ENCODE measurements at places on chromosomes 4 and X.

- no peak for DNase-seq
Observed at GRCh38 chr4:107497054-107497453, 223.0 kb downstream of the PAPSS1 start.

- DNase-seq: no peak
Observed at GRCh38 chrX:44082829-44083228, 109.6 kb upstream of the NDP start.

DNA sequence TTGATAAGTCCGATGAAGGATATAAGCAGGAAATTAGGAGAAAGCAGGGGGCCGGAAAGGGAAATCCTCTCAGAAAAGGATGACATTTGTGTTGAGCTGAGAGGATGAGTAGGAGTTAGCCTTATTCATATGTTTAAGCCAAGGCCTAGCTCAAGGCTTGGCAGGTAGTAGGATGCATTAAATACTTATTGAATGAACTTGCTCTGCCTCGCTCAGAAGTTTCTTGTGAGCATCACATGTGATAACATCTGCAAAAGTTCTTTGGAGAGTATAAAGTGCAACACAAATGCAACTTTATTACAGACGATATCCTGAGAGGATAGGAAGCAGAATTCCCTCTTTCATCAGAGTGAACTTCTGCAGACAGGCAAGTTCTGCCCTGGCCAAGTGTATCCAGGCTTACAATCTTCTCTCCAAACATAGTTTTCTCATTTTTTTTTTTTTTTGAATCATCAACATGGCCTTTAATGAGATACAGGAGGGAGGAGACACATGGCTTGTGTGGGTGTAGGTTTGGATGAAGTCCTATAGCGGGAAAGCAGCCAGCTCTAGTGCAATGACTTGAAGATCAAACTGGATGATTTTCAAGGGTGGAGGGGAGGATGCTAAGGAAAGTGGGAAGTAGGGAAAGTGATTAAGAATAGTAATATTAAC is 48.1 kb downstream of the LUZP4 start:
- DNase-seq: no peak

DNA sequence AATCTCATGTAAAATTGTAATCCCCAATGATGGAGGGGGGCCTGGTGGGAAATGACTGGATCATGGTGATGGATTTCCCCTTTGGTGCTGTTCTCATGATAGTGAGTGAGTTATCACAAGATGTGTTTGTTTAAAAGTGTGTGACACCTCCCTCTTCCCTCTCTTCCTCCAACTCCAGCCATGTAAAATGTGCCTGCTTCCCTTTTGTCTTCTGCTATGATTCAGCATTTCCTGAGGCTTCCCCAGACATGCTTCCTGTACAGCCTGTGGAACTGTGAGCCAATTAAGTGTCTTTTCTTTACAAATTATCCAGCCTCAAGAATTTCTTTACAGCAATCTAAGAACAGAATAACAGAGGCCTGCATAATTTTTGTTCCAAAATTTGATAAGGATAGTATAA is 85.2 kb downstream of the ANAPC10 start:
- DNase-seq: no peak

GRCh38 chrX:49058794-49059193 is at the start of gene CCDC120:
Gene CCDC120, plus strand, starts transcription at chrX:49058999. Its CDS starts 3,043 bp downstream, at chrX:49062042.
- DNase-seq: peak; percentile 60

- DNase-seq: no peak
Observed at GRCh38 chr4:31391976-31392375, 671.8 kb downstream of the PCDH7 start.

DNA sequence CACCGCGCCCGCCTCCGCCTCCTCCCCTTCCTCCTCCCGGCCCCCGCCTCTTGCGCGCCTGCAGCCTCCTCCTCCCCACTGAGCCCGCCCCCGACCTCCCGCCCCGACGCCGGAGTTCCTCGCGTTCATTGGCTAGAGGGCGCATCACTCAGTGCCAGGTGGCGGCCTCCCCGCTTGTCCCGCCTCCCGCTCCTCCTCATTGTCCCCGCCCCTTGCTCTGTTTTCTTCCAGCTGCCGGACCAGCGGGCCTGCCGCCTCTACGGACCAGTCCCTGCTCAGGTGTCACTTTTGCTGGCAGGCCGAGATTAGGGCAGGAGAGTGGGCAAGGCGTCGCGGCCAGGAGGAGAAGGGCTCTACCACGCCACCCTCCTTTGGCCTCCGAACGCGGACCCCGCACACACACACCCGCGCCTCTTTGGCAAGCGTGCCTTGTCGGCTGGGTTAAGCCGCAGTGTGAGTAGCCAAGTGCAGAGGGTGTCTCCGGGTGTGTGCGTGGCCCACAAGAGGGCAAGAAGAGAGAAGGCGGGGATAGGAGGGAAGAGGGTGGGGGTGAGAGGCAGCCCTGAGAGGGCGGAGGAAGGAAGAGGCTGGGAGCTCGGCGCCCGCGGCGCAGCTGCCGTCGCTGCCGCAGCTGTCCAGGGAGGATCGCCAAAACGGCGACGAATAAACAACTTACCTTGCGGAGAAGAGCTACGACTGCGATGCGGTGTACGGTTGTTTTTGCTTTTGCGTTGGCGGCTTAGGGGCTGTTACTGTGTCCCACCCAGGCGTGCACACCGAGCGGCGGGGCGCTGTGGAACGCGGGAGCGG is 436 bp upstream of the PPP3CA start:
- DNase-seq: peak; percentile 98
